ENCODE measurements at places on chromosomes 4 and X.

GRCh38 chrX:24646745-24647182, 383 bp downstream of the PCYT1B start:
- no peak for DNase-seq

GRCh38 chrX:9560219-9560618, 95.4 kb downstream of the TBL1X start:
- DNase-seq: no peak

GRCh38 chrX:34790026-34790425, 132.9 kb upstream of the TMEM47 start:
- no peak for DNase-seq

GRCh38 chrX:15274946-15275345, 5.1 kb upstream of the ASB9 start:
- DNase-seq: no peak

- no peak for DNase-seq
Observed at GRCh38 chr4:121784975-121785374, 16.1 kb upstream of the EXOSC9 start.

- DNase-seq: peak; percentile 52
Observed at GRCh38 chrX:44343412-44344141, at the start of gene EFHC2. Gene EFHC2 (minus strand): TSS chrX:44343672. CDS start chrX:44343588, 84 bp downstream.

DNA sequence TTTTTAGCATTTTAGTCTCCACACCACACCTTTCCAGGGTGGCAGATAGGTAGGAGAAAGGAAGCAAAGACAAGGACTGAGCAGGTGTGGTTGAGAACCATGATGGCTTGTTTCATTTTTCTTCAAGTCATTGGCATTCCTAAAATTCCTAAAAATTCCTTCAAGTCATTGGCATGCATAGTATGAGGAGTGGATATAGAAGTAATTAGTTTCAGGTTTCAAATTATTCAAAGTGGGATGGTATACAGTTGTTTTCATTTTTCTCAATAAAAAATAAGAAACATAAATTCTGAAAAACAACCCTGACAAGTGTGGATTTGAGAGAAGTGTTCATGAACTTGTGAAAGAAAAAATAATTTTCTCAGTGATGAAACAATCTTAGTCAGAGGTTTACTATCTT, 22.3 kb upstream of the HERC3 start:
- no peak for DNase-seq

DNA sequence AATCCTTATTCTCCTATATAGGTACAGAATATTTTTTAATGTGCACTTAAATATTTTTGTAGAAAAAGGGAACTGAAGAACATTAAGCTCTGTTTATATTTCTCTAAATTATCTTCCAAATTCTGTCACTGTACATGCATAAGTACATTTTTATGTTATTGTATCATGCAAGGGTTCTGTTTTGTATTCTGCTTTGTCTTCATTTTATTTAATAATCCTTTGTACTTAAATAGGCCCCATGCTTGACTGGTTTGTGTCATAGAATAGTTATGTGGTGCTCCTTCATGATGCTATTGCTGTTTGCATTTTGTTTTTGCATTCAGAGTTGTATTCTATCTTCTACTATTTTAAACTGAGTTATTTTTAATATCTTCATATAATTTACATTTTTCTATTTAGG, 111.9 kb upstream of the EDNRA start:
- DNase-seq: no peak

GRCh38 chr4:40918330-40918729, 168.6 kb downstream of the NSUN7 start:
- no peak for DNase-seq

GRCh38 chr4:151808120-151808529, 47.3 kb upstream of the GATB start:
- DNase-seq: no peak

DNA sequence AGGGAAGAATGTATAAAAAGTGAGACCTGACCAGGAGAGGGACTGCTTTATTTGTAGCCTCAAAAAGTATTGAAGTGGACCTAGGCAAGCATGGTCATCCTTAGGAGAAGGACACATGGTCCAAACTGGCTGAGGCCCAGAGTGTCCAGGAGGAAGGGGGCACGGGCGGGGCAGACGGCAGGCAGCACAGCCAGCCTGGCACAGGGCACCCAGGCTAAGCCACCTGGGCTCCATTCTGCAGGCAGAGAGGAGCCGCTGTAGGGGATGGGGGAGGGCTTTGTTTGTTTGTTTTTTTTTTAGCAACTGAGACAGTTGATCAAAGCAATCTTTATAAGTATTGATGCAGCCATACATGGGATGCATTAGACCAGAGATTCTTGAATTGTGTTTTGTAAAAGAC, 188.6 kb downstream of the PRDM5 start:
- DNase-seq: no peak

DNA sequence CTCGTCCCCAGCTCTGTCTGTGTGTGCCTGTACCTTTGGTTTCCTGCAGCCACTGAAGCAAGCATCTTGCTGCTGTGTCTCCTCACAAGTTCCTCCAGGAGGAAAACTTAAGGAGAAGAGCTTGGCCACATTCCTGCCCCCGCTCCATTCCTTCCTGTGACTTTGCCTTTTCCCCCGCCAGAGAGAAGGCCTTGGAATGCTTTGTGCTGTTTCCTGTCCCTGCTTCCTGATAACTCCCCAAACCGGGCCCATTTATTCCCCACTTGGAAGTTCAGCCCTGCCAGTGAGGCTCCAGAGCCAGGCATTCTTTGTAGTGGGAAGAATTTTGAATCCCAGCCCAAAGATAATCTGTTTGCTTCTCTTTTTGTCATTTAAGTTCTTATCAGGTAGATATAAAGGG, 33.1 kb downstream of the SMIM10L2A start:
- no peak for DNase-seq

DNA sequence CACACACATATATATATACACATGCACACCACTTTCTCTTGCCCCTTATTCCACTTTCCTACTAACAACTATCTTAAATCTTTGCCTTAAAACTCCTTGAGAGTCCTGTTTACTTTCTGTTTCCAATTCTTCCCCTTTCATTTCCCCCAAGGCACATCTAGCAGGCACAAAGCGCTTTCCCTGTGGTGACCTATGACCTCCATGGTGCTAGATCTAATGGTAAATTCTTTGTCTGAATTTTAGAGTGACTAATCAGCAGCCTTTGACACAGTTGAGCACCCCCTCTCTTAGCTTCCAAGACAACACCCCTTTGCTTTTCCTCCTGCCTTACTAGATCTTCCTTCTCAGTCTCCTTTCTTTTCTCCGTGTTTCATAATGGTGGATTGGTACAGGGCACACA, 236.4 kb upstream of the TTC29 start:
- no peak for DNase-seq

DNA sequence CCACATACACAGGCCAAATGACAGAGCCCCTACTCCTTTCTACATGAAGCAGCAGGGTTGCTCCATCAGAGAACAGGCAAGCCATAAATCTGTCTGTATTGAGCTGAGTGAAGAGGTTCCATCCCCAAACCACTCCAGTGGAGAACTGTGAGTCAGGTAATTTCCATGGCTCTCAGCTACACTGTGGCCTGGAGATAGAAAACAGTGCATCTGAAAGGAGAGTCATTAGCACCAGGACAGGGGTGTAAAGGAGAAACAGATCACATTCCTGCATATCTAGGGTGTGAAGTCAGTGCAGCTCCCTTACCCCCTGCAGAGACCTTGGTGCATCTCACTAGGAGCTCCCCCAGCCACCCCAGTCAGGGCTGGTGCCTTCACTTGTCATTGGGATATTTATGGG, 314.7 kb downstream of the CHIC1 start:
- no peak for DNase-seq

- DNase-seq: peak; percentile 69
Observed at GRCh38 chr4:80072228-80072743, 743 bp downstream of the ANTXR2 start.

DNA sequence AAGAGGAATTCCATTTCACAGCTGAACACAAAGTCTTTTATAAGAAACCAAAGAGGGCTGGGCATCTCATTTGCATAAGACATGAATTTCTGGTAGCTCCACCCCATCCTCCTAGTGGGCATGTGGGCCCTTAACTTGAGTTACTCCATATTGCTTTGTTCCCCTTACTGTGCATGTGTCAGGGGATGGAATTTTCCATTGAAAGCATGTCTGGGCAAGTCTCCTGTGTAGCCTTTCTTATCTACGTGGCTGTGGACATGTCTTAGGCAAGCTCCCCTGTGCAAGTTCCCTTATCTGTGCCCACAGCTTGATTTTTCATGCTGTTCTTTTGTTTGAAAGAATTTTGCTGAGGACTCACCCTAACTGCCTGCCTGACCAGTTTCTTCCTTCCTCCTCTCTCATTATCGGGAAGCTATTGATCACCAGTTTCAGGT, 123.5 kb upstream of the JADE1 start:
- DNase-seq: no peak

DNA sequence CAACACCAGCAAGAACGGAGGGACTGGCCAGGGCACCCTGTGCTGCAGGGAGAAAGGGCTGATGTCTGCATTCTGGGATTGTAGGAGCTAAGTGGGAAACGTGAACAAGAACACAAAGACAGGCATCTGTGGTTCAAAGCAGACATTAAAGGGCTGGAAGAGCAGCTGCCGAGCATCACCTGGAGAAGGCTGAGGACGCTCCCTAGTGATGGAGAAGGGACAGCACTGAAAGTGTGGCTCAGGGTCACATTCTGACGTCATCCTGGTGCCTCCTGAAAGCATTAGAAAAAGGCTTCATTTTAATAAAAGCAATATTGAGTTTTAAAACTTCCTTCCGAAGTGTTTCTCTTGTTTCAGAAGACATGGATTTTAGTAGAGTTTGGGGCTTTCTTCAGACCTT, 62.3 kb downstream of the CLDN22 start:
- no peak for DNase-seq

DNA sequence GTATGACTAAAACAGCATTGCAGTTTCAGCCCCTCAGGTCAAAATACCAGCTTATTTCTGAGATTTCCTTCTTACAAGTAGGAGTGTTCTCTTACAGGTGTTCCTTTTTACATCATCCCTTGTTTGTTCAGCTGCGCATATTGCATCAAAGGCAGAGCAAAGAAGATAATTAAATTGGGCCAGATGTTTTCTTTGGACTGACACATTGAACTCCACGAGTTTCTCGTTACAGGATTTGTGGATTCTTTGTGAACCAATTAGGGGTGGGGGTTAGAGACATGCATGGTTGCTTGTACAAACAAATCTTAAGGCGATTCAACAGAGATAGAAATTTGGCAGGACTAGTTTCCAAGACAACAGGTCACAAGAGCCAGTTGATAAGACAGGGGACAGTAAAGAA, 95.7 kb downstream of the SPANXN4 start:
- DNase-seq: no peak

DNA sequence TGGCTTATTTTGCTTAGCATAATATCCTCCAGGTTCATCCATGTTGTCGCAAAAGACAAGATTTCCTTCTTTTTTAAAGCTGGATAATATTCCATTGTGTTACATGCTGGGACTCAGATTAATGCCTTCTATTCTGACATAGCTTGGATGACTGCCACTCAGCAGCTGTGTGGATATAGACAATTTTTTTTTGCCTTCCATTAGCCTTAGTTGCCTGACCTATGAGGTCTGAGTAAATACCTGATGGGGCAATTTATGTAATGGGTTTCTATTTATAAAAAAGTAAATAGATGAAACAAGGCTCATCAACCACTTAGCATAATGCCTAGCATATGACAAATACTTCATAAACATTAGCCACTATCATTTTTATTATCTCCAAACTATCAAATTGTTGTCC, 515.4 kb downstream of the ZNF674 start:
- no peak for DNase-seq

GRCh38 chrX:136039968-136040367, 54.7 kb downstream of the SLC9A6 start:
- no peak for DNase-seq

- DNase-seq: no peak
Observed at GRCh38 chrX:3346501-3347259, at the start of gene MXRA5. Gene MXRA5 (minus strand): TSS chrX:3346652. CDS start chrX:3343833, 2,819 bp downstream.

DNA sequence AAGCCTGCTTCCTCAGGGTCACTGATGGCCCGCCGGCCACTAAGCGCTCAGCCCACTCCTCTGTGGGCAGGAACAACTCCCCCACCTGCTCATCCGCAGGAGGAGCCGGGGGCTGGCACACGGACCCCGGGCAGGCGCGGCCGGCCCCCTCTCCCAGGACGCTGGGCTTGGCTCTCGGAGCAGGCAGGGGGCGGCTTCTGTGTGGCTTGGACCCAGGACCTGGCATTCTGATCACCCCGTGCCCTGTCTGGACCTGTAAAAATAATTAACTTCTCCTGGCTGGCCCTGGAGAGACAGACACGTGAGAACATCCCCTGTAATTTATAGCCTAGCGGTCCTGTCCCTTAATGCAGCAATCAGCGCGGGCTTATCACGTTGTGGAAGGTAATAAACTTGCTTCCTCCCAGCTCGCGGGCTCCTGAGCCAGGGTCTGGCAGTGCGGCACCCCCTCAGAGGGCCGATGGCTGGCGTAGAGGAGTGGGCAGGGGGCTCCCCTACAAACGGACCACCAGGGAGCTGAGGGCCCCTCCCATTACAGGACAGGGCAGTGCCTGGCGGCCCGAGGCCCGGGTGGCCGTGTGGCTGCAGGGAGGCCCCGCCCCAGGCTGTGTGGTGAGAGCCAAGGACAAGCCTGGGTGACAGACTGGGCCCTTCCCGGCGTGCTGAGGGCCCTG, 84.5 kb upstream of the NKX1-1 start:
- DNase-seq: no peak

GRCh38 chr4:41437111-41437536, 100.8 kb upstream of the LIMCH1 start:
- DNase-seq: no peak

GRCh38 chrX:14032406-14032805, 2.7 kb upstream of the GEMIN8 start:
- DNase-seq: peak; percentile 48

DNA sequence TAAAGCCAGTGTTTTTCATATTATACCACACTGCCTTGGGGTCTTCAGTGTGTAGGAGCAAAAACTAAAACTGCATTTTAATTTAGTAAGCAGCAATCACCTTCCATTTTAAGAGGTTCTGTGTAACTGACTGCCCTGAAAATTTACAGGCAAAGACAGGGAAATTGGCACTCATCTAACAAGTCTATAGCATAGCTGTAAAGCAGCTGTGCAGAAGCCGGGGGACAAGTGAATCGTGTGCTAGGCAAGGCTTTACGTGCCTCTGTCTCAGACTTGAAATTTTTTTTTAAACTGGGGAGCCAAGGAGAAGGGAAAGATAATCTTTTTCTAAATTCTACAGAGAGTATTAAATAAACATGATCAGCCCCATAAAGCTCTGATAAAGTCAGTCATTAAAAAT, 39.7 kb downstream of the TSPAN5 start:
- no peak for DNase-seq

DNA sequence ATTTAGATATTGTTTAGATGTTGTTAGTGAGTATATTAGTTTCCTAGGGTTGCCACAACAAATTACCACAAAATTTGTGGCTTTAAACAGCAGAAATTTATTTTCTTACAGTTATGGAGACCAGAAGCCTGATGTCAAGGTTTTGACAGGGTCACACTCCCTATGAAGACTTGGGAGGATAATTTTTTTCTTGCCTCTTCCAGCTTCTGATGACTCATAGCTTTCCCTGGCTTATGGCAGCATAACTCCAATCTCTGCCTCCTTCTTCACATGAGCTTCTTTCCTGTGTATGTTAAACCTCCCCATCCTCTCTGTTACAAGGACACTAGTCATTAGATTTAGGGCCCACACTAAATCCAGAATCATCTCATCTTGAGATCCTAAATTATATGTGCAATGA, 20.9 kb upstream of the RAB40A start:
- no peak for DNase-seq

Measured in stimulated activated naive CD8-positive, alpha-beta T cell treated with anti-CD3 and anti-CD28 coated beads, Interleukin-15, Interleukin-2, amounts not matched to agents 100 U/mL and 50 U/mL, for 24 hours (primary cell).